Mononuclear cell (primary cell): ENCODE measurements at places on chromosomes 7 and 10. TPM values are rescaled to one million over a fixed set of nuclear protein-coding genes. Genes with fewer than 3 reads are reported as not detected.

The AOAH gene
- total RNA-seq = 128 TPM

The CPXM2 gene
- total RNA-seq = not detected

The CREB5 gene
- 17.8 TPM for total RNA-seq

The AMZ1 gene
- total RNA-seq = 0.63 TPM
